ENCODE measurements at places on chromosomes 11 and 22.

GRCh38 chr22:38046070-38046748 lies 11.0 kb upstream of the PICK1 start:
- no peak for DNase-seq

- DNase-seq, result peak; percentile 72
Measured at GRCh38 chr11:122882857-122883645, 492 bp downstream of the JHY start.

- DNase-seq, result no peak
Measured at GRCh38 chr11:94398101-94398500, 3.1 kb downstream of the GPR83 start.

- DNase-seq, result no peak
Measured at GRCh38 chr11:11752679-11753078, 89.1 kb upstream of the USP47 start.

GRCh38 chr22:45642986-45643385 lies 28.6 kb upstream of the ATXN10 start:
- no peak for DNase-seq

- DNase-seq, result no peak
Measured at GRCh38 chr11:67482275-67482826, 475 bp upstream of the AIP start.

DNA sequence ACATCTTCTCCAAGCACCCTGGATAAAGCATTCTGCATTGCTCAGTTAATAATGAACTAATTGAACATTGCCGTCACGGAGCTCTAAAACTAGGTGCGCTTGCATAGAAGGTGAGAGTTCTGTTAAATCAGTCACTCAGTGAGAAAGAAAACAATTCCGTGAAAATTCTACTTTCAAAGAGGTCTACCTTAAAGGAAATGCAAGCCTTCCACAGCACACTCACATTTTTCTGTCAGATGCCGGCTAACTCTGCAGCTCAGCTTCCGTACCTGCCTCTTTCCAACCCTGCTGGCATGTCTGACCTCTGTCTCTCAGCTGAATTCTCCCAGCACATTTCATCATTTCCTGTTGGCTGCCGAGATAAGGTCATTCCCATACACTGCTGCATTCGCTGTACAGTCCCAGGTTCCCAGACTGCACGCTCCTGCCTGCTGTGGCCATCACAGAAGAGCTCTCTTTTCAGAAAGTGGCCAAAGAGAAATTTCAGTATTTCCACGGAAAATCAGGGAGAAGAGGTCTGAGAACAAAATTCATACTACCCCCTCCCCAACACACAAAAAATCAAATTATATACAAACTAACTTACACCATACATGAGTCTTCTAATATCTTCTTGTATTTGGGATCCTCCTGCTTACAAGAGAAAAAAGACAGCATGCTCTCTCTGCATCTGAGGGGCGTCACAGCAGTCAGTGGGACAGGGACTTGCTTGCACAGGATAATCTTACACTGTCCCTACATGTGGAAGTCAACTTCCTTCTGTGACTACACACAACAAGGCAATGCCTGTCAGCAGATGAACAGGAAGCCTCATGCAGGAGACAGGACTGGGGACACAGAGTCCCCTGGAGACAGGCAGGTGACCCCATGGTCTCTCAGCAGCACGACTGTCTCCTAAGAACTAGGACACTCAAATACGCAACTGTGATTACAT lies 55.1 kb downstream of the PACSIN2 start:
- peak; percentile 68 for DNase-seq

DNA sequence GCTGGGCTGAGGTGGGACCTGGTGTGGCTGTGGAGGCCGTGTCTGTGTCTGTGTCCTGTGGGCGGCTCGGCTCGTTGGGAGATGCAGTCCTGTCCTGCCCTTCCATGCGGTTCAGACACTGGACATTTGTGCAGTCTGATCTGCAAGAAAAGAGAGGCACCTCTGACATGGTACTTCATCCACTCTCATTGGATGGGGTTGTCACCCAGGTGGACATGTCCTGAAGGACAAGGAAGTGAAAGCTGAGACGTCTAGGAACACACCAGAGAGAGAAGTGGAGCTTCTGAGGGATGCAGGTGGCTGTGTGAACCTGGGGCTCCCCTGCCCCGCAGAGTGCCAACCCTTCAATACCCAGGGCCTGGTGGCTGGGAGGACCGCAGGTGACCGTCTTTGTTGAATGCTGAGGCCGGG lies 18.4 kb downstream of the TBX1 start:
- DNase-seq, result no peak

- DNase-seq, result no peak
Measured at GRCh38 chr22:48629631-48630432, 1197.8 kb downstream of the BRD1 start.

GRCh38 chr11:46982797-46983452 lies 46.4 kb downstream of the CSTPP1 start:
- no peak for DNase-seq

GRCh38 chr11:94130298-94131046 lies 1.8 kb downstream of the PANX1 start:
- DNase-seq, result peak; percentile 82

DNA sequence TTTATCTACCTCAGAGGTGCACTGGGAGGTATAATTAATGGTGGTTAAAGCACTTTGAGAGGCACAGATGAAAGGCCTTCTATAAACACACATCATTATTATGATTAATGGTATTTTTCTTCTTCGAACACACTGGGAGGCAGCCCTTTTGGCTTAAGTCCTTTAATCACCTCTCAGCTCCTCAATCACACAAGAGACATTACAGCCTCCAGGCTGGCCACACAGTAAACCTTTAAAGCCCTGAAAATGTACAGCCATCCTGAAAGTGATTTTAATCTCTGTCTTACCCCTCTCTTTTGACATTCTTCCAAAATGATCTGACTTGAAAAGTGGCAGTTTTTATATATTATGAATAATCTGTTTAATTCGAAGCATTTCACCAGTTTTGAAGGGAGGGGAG lies 54.3 kb upstream of the VSTM5 start:
- no peak for DNase-seq

- no peak for DNase-seq
Measured at GRCh38 chr22:39453765-39454378, 2.9 kb upstream of the MGAT3 start.
